Activated CD4-positive, alpha-beta T cell treated with anti-CD3 and anti-CD28 coated beads, Interleukin-10, Interleukin-2, amounts not matched to agents 100 ng/mL and 50 ng/mL, durations not matched to agents 16 hours and 8 hours (primary cell): ENCODE measurements at places on chromosomes 3 and 15.

- no peak for DNase-seq
These were observed 31.7 kb downstream of the BCL2L10 start for GRCh38 chr15:52080706-52081392.

GRCh38 chr15:77369168-77369567 is 50.7 kb downstream of the PEAK1 start:
- no peak for DNase-seq

- DNase-seq: no peak
These were observed 29.9 kb downstream of the ACKR4 start for GRCh38 chr3:132626955-132627354.

- DNase-seq: no peak
These were observed 320.3 kb upstream of the SATB1 start for GRCh38 chr3:18745472-18745871.

DNA sequence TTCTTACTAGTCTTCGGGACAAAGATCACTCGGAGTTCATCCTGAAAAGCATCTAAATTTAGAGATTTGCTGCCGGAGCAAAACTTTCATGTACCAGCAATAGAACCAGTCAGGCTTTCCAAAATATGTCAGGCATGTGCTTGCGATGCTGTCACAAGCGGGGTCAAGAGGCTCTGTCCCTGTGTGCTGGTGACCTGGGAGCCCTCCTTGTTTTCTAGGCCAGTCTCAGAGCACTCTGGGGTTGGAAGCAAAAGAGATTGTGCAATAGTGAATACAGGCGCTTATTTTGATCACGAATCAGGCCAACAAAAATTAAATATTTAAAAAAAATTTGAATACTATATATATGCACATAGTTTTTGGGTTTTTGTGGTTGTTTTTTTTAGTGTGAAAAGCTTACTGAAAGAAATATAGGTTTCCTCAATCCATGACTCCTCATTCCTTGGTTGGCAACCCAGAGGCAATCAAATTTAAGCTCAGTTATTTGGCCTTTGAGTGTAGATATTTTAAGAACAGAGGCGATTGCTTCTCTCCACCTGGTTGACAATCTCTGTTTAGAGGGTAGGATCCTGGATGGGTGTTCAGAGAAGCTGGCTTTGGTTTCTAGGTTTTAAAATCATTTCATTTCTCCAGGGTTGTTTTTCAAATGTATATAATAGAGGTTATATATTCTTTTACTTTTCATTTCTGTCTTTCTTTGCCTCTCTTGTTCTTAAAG is 8.4 kb upstream of the KLHL24 start:
- DNase-seq: no peak

GRCh38 chr3:62103531-62103930 is 269.8 kb downstream of the FEZF2 start:
- DNase-seq: no peak

DNA sequence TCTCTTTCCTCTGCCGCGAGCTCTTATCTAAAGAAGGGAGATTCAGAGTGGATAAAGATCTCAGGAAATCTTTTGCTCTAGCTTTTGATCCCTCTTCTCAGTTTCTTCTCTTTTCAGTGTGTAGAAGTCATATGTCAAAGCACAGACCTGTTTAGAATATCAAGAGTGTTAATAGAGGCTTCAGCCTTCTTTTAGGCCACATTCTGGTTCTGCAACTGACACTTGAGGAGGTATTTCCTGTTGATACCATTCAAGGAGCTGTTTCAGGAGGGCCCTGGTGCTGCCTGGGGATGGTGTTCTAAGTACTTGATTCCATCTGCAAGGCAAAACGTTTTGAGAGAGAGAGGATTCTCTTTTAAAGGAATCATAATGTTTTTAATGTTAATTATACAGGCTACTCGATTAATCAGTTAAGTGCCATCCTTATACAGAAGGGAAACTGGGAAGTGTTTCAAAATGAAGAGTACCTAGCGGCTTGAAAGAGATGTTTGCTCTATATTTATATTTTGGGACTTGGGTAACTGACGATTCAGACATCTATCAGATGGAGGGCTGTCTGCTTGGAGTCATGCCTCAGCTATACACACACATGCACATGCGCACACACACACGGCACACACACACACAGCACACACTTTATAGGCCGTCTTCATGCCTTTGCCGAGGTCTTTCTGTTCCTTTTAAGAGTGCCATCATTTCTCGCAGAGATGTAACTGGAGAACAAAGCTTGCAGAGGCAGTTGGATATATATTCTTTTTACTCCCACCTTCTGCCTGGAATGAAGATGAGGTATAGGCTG is 313.9 kb downstream of the PTPRG start:
- DNase-seq: no peak

GRCh38 chr3:130420466-130420865 is 75.0 kb downstream of the COL6A5 start:
- no peak for DNase-seq

GRCh38 chr15:70226337-70226980 is 128.7 kb upstream of the TLE3 start:
- no peak for DNase-seq

- DNase-seq: no peak
These were observed 7.7 kb downstream of the MAP6D1 start for GRCh38 chr3:183817639-183818038.

- peak; percentile 31 for DNase-seq
These were observed 2.3 kb downstream of the BBX start for GRCh38 chr3:107524841-107525643.

DNA sequence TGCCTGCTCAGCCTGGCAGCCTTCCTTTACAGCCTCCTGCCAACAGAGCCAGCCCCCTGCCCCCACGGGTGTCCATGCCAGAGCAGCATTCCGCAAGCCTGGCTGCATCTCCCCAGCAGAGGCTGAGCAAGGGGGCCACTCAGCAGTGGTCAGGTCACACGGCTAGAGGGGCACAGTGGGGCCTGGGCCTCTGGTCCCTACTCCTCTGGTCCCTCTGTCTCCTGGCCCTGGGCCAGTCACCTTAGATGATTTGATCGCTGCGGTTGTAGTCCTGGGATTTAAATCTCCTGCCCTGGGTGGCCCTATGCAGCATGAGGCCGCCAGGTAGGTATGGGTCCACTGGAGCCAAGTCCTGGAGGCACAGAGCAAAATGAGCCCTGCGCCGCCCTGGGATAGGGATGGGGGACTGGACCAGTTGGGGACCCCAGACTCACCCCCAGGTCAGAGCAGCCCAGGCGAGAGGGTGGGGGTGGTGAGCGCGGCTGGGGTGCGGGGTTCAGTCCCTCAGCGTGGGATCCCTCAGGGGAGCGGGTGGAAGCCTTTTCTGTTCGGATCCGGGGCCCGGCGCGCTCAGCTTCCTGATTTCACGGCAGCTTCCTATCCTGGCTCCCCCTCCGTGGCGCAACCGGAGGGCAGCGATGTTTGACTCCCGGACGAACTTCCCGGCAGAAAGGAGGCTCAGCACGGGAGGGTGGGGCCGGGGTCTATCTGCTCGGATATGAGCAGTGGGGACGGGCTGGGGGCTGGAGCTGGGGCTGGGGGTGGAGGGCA is at the start of gene ZBTB47:
Gene ZBTB47 (plus strand): TSS at position 138 of the 771 bp plus-strand sequence. CDS start 4,659 bp downstream, outside the sequence.
- DNase-seq: no peak

GRCh38 chr3:83843716-83844115 is 1115.1 kb upstream of the CADM2 start:
- no peak for DNase-seq

GRCh38 chr3:179309225-179310078 is 13.4 kb upstream of the ZNF639 start:
- DNase-seq: no peak

DNA sequence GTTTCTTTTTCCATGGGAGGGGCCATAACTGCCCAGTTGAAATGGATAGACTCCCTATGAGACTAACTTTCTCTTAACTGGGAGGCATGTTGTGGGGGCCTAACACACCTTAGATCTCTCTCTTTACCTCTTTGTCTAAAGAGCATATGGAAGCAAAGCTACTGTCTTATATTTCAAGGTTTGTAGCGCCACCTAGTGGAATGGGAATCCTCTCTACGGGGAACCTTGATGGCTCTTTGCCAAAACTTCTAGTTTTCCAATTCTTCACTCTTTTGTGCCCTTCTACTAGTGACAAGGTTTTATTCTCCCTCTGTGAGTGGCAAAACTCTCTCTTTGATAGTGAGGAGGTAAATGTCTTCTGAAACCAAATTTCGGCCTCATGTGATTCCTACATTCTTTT is 1030.4 kb upstream of the CADM2 start:
- DNase-seq: peak; percentile 38

DNA sequence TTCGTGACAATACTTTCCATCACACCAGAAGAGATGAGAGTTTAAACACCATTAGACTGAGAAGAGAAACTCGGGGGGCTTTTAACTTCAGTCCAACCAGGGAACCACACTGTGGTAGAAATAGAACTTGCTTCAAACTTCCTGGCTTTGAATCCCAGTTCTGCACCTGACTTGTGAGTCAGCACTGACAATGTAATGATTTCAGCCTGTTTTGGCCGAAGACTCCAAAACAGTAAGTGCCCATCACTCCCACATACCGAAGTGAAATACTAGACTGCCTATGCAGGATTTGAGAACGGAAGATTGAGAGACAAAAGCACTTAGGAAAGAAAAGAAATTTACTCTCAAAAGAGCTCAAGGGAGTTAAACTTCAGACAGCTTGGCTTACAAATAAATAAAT is 27.0 kb downstream of the C2CD4B start:
- DNase-seq: no peak

- peak; percentile 64 for DNase-seq
These were observed 407.2 kb upstream of the TGFBR2 start for GRCh38 chr3:30199096-30199759.

GRCh38 chr3:147424581-147425387 is 15.6 kb downstream of the ZIC1 start:
- no peak for DNase-seq

GRCh38 chr3:42036483-42036823 is 54.7 kb upstream of the TRAK1 start:
- no peak for DNase-seq

DNA sequence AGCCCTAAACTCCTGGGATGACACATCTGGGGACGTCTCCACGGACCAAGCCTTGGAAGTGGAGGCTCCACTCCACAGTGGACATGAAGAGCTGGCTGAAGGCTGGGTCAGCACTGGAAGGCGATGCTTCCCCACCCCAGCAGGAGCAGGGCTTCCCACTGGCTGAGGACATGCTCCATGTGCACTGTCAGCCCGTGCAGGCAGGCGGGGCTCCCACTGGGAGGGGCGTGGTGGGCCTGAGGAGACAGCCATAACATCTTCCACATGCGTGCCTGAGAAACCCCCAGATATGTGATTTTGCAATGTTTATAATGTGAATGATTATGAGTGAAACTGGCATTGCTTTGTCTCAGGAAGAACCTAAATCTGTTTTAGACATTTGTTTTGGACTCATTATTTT is 231.3 kb downstream of the KLF13 start:
- no peak for DNase-seq

- DNase-seq: no peak
These were observed 302.2 kb upstream of the CTDSPL start for GRCh38 chr3:37559461-37559860.

- DNase-seq: no peak
These were observed 3.2 kb upstream of the ANXA2 start for GRCh38 chr15:60400944-60401343.

DNA sequence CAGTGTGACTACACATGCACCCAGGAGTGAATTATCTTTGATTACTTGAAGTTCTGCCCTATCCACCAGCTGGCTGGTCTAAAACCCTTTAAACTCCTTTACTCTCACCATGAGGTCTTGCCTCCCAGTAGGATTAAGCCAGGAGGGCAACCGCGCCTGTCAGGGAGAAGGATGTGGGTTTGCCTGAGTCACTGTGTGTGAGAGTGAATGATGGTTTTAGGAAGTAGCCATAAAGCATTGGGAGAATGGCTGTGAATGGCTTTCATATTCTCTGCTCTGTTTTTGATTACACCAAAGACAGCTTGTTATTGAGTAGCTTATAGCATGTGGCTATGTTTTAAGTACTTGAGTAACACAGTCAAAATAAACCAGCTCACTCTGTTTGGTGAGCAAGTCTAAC is 637.7 kb upstream of the TBL1XR1 start:
- no peak for DNase-seq

GRCh38 chr15:52010633-52011595 is 8.1 kb upstream of the MAPK6 start:
- peak; percentile 87 for DNase-seq

- DNase-seq: no peak
These were observed 180.5 kb downstream of the TAFA4 start for GRCh38 chr3:68751888-68752287.

- DNase-seq: no peak
These were observed 168.3 kb upstream of the TRIM42 start for GRCh38 chr3:140509534-140509933.

DNA sequence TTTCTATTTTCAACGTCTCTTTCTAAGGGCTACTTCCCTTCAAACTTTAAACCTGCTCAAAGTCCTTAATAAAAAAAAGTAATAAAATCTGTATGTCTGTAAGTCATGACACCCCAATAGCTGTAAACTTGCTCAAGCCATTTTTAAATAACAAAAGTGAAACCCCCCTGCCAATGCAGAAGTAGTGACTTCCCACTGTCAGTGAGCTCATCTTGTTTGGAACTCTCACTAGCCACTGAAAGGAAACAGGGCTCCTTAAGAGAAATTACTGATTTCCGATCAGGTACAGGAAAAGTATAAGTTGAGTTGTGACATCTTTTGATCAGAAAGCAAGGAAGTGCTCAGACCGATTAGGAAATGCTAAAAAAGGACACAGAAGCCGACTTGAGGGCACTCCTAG is 27.6 kb upstream of the GPR171 start:
- peak; percentile 46 for DNase-seq

DNA sequence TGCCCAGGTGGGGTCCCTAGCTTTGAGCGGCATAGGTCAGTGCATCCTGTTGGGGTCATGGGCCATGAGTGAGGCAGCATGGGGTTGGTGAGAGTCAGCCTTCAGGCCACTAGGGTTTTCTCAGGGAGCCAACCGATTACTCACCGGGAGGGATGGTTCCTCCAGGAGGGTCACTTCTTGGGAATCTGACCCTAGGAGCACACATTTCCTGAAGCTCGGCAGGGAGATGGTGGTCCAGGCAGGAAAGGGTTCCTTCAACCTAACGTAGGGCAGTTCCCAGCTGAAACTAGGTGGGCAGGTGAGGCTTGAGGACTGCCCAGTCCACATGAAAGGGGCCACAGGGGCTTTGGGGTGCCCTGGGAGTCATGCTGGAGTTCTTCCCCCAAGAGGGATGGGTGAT is 218.0 kb downstream of the UBE3A start:
- DNase-seq: no peak

GRCh38 chr3:36258421-36258820 is 121.9 kb upstream of the STAC start:
- DNase-seq: no peak
